ENCODE measurements at places on chromosomes 12 and 14.

DNA sequence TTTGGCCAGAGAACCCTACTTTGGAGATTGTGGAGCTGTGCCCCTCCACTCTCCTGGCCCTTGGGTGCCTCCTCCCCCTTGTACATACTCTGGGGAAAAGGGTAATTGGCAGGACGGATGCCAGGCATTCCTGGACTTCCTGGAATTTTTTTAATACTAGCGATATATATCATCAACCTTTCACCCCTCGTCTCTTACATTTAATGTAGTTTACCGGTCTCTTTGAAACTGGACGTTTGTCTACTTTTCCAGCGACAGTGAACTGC, 767 bp upstream of the CRY1 start:
- DNase-seq, result no peak

GRCh38 chr14:59868021-59868420, 2.6 kb downstream of the RTN1 start:
- no peak for DNase-seq

DNA sequence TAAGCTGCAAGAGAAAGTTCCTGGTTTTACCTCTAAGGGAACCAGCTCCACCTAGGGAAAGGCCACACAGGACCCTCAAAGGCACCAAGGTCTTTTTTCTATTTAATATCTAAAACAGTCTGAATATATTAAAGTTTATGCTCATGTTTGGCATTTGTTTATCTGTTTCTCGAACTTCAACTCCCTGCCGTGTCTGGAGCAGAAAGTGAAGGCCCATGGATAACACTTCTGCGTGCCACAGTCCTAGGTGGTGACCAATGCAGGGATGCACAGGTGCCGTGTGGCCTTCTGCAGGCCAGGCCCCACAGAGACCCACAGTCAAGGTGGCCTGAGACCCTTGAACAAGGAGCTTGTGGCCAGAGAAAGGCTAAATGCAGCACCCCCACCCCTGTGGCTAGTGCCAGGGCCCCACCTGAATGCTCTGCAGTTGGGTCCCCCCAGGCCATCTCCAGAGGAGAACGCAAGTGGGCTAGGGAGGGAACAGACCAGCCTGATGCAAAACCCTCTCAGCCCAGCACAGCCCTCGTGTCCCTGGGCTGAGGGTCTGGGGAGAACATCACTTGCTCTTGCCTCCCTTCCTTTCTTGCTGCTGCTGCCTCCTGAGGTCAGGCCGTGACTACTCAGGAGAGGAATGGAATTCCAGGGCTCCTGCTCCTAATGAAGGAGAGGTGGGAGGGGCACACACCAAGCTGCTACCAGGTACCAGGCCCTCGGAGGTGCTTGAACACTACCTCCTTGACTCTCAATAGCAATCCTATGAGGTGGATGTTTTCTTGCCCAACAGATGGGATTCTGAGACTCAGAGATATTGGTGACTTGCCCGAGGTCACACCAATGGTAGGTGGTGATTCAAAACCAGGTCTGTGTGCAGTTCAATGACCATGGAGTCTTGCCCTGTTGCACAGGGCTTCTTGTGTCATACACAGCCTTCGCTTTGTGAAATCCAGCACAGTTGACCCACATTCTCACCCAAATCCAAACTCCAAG, 45.4 kb downstream of the PSMA6 start:
- DNase-seq, result no peak

DNA sequence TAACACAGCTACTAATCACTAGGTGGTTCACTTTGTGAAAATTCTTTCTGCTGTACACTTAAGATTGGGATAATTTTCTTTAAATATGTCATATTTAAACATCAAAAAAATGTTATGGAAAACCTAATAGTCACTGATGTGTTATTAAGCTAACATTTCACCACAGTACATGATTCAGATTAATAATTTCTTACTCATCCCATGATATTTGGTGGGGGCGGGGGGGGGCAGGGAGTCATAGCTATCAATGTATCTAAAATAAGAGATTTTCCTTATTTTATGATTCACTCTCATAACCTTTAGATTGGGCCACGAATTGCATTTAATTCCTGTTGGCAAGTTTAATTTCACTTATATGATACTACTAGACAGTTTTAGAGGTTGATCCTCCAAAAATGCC, 88.8 kb downstream of the KCNH5 start:
- no peak for DNase-seq

- no peak for DNase-seq
Observed at GRCh38 chr12:90745211-90745610, 209.8 kb downstream of the CCER1 start.

- no peak for DNase-seq
Observed at GRCh38 chr12:112996501-112996900, 18.2 kb downstream of the OAS2 start.

GRCh38 chr12:2457933-2458414, 336.8 kb upstream of the FKBP4 start:
- no peak for DNase-seq

DNA sequence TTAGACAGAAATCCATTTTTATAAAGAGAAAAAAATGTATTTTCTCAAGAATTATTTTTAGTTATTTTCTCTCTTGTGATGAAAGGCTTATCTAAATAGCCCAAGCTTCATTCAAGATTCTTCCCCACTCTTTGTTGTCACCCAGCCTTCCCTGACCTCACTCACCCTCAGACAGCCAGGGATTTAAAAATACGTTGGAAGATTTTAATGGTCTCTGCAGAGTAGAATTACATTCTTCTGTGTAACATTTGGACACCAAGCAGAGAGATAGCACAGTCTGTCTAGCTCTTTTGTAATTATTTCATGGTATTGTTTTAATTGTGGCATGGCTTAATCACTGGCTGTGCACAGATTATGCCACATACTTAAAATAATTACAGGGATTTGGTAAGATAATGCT, 130.3 kb downstream of the IGF1 start:
- no peak for DNase-seq

DNA sequence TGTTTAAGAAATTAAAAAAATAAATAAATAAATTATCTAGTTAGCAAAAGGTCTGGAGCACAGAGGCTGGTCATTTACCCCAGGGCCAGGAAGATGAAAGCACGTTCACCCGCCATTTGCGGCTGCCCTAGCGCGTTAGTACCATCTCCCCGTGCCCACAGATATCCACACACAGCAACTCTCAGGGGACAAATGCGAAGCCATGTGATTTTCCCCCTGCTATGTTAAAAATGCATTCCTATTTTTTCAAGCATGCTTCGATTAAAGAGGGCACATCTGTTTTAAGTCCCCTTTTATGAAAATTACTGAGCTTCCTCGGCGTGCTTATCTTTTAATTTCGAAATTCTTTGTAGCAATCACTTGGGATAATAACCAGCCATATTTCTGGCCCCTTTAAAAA, 56.9 kb upstream of the PIWIL1 start:
- DNase-seq, result no peak

GRCh38 chr12:6861391-6861790, 5.9 kb upstream of the TPI1 start:
- DNase-seq, result no peak

DNA sequence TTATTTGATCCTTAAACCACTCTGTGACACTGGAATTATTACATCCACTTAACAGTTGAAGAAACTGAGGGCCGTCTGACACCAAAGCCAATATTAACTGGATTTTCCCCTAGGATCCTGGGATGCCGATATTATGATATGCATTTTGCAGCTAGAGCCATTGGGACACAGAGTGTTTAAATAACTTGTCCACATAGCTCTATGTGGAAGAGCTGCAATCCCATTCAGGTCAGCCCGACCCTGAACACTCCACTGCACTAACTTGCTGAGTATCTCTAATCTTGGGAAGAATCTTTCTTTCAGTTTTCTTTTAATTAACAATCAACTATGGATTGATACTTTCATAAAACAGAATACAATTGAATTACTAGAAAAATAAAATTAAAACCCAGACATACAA, 37.9 kb downstream of the RMST start:
- DNase-seq, result no peak

GRCh38 chr12:88579601-88580050, 645 bp downstream of the KITLG start:
- no peak for DNase-seq
